ENCODE measurements at places on chromosomes 7 and 10.

DNA sequence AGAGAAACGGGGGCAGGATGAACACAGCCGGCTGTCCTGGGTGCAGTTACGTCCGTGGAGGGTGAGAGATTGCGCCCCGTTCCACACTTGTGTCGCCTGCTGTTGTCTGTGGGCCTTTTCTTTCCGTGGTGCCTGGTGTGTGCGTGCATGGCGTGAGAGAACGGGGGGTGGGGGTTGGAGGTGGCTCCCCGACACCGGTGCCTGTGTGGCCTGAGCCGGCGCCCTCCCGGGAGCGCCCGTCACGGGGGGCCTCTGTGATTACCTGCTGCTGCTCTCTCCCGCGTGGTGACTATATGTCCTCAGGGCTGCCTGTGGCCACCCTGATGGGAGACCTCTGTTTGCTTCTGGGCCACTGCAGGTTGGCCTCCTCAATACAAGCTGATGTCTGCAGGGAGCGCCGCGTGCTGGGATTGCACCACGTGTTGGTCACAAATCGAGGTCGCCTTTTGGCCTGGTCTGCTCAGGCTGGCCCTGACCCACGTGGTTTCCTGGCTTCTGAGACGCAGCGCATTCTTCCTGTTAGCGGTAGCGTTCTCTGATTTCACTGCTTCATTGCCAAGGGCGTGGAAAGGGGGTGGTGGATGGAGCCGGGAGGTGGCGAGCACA is 10.9 kb upstream of the AP5Z1 start:
- DNase-seq = no peak

DNA sequence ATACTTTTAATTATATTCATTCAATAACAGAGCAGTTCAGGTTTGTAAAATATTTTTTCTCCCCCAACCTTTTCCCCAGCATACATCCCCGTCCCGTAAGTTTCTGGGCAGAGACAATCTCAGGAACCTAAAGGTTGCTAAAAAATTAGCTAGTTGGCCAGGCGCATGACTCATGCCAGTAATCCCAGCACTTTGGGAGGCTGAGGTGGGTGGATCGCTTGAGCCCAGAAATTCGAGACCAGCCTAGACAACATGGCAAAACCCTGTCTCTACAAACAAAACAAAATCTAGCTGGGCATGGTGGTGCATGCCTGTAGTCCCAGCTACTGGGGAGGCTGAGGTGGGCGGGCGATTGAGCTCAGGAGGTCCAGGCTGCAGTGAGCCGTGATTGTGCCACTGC is 40.2 kb downstream of the TCF7L2 start:
- DNase-seq = no peak

GRCh38 chr7:99167072-99167471 is 23.2 kb upstream of the SMURF1 start:
- DNase-seq = no peak

GRCh38 chr7:47514818-47515217 is 67.1 kb downstream of the TNS3 start:
- no peak for DNase-seq

- DNase-seq = no peak
Observed at GRCh38 chr7:68147614-68148238, 1151.1 kb downstream of the TYW1 start.

DNA sequence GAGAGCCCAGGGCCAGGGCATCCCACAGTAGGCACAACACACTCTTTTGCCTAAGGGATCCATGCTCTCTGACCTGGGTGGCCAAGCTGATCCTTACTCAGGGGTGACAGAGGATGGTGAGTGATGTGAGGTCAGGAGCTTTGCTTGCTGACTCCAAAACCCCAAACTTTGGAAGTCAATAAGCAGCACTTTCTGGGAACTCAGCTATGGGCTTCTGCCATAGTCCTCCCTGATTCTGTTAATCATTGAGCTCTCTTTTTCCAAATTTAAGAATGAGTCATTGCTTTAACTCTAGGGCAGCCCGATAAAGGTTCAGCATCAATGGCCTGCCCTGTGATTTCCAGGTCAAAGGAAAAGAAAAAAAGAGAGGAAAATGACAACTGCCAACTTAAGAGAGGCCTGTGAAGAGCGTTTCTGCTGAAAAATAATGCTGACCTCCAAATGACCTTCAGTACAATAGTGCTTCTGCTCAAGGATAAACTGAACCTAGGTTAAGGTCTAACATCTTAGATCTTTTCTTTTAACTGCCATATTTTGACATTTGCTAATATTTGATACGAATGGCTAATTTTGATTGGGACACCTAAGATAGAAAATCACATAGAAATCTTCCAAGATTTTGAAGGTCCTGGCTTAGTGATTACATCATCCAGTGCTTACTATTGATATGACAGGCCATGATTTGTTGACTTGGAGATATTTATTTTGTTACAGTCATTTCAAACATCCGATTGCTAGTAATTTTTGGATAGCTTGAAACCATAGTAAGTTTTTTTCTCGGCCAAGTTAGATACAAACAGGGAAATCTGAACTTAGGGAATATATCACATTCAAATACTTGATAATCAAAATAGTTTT is 20.8 kb upstream of the RELN start:
- DNase-seq = no peak

DNA sequence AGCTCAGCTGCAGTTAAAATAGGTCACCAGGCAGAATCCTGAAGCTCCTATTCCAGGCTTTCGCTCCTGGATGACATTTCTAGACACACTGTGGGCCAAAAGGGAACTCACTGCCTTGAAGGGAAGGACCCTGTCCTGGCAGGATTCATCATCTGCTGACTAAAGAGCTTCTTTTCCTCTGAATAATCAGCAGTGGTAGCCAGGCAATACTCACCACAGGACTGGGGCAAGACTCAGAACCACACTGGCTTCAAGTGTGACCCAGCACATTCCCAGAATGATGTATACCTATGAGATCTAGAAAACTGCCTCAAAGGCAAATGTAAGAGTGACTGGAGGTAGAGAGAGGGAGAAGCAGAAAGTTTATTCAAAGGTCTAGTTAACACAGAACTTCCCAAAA is 29.5 kb upstream of the EBF3 start:
- DNase-seq = no peak

DNA sequence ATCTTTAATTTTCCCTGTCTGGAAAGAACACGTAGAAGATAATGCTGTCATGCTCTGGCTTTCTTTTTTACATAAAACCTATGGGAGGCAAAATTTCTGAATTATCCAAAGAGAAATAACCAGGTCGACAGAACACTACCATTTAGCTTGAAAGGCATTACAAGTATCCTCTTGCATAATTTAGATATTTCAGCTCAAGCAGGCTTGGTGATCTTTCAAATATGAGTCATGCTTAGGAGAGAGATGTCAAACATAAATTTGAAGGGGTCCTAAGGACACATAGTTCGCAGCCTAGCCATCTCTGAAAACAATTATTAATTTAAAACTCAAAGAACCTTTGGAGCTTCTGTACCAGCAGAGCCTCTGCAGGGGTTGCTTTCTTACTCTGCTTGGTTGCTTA is 100.9 kb downstream of the FAS start:
- no peak for DNase-seq

DNA sequence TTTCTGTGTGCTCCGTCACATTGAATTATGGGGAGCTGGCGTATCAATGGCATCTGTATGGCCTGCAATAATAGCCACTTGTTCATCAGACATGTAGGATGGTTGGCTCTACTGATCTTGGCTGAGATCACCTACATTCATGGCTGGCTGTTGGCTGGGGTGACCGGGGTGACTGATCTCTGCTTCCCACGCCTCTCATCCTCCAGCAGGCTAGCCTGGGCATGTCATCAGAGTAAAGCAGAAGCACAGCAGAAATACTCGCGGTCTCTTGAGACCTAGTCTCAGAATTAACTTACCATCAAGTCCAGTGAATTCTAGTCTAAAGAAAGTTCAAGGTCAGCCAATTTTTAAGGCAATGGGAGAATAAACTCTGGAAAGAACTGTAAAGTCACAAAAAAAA is 257.7 kb upstream of the GLI3 start:
- DNase-seq = no peak

GRCh38 chr7:46290374-46291049 is 369.4 kb upstream of the IGFBP3 start:
- no peak for DNase-seq

DNA sequence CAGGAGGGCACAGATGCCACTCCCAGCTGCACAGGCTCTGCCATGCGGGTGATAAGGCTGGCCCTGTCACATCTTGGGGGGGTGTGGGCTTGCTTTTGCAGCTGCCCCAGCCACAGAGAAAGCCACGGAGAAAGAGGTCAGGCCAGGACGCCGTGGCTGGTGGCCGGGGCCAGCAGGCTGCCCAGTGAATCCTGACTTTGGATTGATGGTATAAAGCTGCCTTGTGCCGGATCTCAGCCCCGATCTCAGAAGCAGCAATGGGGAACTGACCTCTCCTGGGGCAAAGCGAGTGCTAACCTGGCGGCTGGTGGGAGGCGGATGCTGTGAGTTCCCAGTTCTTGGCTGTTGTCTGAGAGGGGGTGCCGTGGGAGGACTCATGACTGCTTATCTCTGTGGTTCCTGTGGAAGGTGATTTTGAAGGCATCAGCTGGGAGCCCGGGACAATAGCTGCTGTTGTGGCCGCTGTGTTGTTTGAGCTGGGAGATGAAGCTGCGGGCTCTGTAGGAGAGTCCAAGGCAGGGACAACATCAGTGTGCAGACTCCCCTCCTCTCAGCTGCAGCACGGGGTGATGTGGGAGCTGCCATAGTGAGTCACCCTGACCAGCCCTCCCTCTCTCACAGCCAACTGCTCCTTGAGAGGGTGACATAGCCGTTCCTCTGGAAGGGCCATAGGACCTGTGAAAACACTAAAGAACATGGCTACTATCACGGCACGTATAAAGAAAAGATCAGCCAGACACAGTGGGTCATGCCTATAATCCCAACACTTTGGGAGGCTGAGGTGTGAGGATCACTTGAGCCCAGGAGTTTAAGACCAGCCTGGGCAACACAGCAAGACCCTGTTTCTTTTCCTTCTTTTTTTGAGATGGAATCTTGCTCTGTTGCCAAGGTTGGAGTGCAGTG is 17.0 kb downstream of the IL15RA start:
- no peak for DNase-seq

DNA sequence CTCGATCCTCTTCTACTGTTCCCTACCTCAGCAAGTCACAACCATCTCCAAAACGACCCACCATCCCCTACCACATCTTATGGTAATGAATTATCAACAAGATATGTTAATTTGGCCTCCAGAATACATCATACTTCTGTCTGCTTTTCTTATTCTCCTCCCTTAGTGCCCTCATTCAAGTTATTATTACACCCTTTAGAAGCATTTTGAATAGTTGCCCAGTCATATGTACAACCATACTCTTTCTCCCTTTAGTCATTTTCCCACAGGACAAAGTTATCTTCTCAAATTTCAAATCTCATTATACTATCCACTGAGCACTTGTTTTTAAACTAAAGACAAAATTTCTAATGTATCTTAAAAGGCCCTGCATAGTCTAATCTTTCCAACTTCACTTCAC is 71.0 kb downstream of the GNAT3 start:
- no peak for DNase-seq

DNA sequence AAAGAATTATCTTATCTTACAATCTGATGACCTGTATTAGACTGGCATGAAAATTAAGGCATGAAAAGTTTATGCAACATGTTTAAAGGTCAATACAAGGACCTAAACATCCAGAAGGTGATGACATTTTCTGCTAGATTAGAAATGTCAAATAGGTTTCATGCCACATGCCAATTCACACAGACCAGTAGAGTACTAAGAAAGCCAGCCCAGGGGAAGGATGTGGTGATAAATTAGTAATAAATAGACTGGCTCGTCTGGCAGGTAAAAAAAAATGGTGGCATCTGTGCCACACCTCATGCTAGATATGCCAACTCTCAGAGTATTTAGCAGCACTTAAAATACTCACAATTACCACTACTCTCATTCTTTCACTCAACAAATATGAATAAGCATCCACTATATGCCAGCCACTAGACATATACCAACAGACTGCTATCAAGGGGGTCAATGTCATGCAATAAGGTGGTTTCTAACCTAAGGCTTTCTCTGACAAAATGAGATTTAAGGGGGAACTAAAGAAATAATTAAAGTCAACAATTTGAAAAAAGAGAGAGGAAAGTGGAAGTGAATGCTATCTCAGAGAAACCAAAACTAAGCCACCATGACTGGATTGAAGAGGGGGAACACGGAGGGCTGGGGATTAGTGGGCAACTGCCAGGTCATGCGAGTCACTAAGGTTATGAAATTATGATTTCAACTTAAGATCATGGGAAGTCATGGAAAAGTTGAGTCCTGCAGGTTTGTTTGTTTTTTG is 83.5 kb downstream of the SGMS1 start:
- no peak for DNase-seq

- DNase-seq = no peak
Observed at GRCh38 chr7:147146169-147146568, 1029.6 kb downstream of the CNTNAP2 start.

GRCh38 chr7:125126376-125126775 is 196.8 kb upstream of the POT1 start:
- no peak for DNase-seq

- DNase-seq = no peak
Observed at GRCh38 chr7:75969182-75969581, 25.2 kb downstream of the TMEM120A start.

- no peak for DNase-seq
Observed at GRCh38 chr10:4131407-4132215, 346.6 kb upstream of the KLF6 start.

DNA sequence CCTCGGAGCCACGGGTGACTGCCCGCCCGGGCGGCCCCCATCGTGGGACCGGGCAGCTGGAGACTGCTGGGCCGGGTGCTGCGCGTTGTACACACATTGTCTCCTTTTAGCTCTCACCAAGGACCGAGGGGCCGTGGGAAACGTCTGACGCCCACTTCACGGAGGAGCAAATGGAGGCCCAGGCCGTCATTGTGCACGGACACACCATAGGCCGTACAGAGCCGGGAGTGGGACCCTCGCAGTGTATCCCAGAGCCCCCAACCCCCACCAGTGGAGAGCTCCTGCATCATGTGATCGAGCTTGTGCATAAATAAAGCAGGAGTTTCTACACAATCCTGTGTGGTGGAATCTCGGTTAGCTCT is 722 bp downstream of the DENND10 start:
- no peak for DNase-seq

- DNase-seq = no peak
Observed at GRCh38 chr7:142611566-142612236, 137.6 kb upstream of the PRSS1 start.

- no peak for DNase-seq
Observed at GRCh38 chr7:131268906-131269305, 58.8 kb upstream of the MKLN1 start.

DNA sequence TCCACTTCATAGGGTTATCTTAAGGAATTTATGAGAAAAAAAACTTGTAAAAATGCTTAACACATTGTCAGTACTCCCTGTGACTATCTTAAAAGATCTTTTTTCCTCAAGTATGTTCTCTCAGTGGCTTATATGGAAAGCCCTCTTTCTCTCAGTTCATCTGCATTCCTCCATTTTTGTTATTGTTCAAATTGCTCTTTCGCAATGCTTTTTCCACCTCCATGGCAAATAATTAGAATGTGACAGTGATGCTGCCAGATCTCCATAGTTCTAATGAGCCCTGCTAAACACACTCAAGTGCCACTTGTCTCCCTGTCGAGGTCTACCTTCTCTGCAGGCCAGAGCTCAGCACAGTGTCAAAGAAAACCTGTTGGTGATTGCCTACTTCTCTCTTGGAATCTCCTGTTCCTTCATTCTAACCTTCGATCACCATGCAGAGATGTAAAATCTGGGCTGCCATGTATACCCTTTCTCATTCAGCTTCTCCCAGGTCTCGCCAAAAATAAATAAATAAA is 37.2 kb upstream of the ABCB5 start:
- DNase-seq = no peak

Data from NCI-H446 (cell line).